ENCODE measurements at places on chromosomes 12 and 14.

DNA sequence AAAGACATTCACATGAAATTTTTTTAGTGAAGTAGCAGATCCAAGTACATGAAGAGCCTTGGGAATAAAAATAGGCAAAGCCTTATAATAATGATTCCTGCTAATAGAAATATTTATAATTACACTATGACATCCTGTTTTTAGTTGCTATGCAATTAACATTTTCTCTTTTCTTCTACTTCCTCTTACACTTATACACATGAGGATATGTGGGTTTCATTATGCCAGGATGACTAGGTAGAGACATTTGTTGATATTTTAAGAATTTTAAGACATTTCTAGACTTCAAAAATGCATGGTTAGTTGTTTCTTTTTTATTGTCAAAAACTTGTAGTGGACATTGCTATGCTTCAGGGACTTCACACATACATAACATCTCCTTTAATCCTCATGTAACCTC lies 326.8 kb downstream of the SYT1 start:
- DNase-seq: no peak

- no peak for DNase-seq
These were observed 8.4 kb upstream of the CIT start for GRCh38 chr12:119885549-119885948.

GRCh38 chr12:88998421-88998820 lies 353.9 kb downstream of the DUSP6 start:
- no peak for DNase-seq

DNA sequence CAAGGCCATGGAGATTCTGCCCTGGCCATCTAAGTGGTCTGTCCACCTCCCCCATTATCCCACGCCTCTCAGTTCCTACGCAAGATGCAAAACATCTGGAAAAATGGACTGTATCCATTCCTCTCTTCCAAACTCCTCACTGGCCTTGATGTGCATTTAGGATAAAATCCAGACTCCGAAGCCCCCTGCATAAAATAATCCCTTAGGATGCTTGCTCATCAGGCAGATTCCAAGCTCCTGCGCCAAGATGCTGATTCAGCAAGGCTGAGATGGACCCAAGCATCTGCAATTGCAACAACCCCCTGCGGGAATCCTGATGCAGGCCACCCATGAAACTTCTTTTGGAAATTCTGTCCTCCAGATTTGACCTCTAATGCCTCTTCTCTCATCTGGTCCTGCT lies 81.6 kb downstream of the SPRING1 start:
- DNase-seq: no peak

DNA sequence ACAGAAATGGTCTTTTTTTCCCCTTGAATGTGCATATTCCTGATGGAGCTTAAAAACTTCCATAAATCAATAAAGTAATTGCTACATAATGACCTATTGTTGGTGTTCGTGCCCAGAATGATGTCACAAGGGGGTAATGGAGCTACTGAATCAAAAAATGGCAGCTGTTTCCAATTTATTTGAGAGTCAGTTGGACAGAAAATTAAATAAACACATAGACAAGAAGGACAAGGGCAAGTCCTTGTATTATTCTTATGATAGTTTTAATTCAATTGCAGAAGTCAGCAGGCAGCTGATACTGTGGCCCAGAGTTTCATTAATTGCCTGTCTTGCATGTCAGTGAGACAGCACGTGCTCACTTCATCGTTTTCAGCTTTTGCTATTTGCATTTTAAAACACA lies 473.5 kb downstream of the ETNK1 start:
- no peak for DNase-seq

DNA sequence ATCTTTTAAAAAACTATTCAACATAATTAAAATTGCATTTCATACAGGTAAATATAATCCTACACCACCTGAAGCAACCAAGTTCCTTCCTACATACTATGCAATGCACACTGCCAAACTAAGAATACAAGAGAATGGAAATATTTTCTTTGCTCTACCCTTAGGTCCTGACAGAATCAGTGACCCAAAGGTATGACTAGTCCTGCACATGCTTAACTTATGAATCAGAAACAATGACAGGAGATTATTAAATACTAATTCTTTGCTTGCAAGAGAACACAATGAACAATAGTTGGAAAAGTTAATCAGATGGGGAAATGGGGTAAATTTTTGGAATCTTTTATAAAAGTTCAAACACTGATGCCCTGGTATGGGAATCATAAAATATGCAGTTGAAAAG lies 220.1 kb downstream of the SOX5 start:
- no peak for DNase-seq

GRCh38 chr12:109542014-109542413 lies 31.3 kb downstream of the MMAB start:
- DNase-seq: no peak

DNA sequence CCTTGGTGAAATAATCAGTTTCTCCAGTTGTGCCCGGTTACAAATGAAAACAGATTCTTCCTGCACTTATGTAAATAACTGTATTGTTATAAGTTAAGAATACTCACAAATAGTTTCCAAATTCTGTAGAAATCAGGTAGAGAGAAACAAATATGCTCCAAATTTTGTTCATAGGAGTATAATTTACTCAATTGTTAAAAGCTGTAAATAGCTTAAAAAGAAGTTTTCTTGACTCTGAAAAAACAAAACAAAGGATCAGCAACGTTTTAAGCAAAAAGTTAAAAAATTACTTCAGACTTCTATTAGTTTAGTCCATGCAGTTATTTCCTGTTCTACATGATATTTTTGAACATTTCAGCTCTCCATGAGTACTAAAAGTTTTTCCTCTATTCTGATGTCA lies 30.0 kb upstream of the SLC38A4 start:
- DNase-seq: no peak

DNA sequence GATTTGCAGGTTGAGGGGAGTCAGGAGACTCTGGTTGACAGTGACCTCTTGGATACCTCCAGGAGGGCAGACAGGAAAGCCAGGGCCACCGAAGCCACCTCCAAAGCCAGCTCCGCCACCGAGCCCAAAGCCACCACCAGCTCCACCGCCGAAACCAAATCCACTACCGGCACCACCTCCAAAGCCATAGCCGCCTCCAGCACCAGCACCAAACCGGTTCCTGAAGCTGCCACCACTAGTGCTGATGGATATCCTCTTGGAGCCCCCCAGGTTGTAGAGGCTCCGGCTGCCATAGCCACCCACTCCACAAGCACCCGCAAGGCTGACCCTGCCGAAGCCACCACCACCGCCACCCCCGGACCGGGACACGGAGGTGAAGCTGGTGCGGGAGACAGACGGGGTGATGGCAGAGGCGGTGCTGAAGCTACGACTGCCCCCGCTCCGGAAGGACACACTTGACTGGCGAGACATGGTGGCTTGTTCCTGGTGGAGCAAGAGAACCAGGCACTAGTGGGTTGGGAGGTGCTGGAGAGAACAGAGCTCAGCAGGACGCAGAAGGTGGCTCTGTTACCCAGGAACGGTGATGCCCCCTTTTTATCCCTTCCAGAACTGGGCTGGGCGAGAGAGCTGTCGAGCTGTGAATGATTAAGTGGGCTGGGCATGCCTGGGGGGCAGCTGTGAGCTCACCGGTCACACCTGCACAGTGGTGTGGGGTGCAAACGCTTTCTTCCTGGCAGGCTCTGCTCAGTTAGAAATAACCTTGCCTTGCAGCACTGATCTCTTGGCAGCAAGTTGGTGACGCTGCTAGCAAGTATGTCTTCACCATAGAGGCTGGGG lies at the start of gene KRT5:
Gene KRT5, minus strand, starts transcription at position 569 of the 837 bp plus-strand sequence. Its CDS starts 98 bp downstream, at position 471.
- no peak for DNase-seq

- DNase-seq: no peak
These were observed 10.0 kb downstream of the BBOF1 start for GRCh38 chr14:74029136-74029535.

DNA sequence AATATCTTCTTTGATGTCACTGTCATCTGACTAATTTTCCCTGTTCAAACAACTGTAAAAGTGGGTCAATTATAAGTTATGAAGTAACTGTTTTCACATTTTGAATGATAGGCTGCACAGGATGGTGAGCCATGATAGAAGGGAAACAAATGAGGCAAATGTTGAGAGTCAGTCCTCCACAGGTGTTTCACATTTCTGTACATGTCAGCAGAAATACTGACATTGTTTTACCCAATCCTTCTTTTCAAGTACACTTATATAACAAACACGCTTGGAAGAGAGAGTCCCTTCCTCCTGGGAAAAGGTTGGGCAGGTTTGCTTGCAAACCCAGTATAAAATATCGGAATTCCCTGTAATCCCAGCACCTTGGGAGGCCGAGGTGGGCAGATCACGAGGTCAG lies 1251.5 kb downstream of the SLC16A7 start:
- DNase-seq: no peak

DNA sequence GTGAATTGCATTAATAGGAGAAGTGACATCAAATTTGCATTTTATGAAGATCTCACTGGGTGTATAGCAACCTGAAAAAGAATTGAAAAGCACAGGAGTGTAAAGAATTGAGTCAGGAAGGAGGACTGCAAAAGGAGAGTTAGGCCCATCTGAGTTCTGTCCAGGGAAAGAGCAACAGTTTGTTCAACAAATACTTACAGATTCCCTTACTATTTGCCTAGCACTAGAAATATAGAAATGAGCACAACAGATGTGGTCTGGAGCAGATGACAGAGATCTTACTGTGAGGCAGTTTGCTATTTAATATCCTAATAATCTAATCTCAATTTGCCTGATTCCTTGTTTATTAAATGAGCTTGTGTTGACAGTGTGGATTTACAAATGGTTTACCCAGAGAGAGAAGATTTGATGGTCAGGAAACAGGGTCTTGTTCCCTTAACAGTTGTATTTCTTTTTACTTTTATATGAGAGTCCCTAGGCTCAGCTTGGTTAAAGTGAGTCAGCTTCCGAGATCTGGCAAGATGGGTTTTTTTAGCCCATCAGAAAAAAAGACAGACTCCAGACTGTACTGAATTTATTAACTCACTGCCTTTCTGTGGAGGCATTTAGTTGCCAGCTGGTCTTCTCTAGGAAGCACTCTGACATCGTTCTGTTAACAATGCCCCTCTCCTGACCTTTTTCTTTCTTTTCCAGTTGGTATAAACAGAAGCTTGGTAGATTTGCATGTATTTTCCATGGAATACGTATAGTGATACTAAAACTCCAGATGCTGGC lies 229.7 kb downstream of the TTC6 start:
- DNase-seq: no peak

DNA sequence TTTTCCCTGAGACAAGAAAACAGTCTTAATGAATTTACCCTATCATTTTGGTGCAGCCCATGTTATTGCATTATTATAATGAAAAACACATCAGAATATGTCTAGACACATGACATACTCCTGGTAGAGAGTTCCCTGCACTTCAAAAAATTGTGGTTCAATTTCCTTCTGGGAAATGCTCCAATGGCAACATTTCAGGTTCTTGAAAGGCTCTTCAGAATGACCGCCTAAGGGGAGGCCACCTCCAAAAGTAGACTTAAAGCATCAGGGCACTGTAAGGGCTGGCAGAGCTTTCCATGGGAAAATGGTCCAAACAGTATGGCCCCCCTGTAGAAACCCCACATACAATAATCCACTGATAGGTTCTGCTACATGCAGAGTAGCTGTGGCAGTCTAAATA lies 110.7 kb downstream of the SLC25A21 start:
- DNase-seq: no peak

GRCh38 chr14:96078625-96079016 lies 39.5 kb downstream of the C14orf132 start:
- no peak for DNase-seq

- no peak for DNase-seq
These were observed 9.2 kb downstream of the PRPH start for GRCh38 chr12:49304161-49304560.

DNA sequence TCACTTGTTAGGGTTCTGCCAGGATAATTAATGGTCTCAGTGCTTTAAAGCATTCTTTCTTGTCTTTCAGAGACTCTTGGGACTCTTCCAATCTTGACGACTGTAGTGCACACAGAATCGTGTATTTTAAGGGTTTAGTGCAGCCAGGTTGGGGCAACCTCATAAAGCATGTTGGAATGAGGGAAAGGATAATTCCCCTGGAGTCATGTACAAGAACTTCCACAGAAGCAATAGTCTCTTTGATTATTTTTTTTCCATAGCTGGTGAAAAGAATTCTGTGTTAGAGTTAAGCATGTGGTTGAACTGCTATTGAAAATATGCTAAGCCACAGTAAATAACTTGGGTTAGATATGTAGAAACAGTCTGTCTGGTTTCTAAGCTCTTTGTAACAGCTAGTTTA lies 246.8 kb upstream of the DAAM1 start:
- no peak for DNase-seq

GRCh38 chr14:50763382-50764007 lies 67.5 kb downstream of the NIN start:
- DNase-seq: no peak

DNA sequence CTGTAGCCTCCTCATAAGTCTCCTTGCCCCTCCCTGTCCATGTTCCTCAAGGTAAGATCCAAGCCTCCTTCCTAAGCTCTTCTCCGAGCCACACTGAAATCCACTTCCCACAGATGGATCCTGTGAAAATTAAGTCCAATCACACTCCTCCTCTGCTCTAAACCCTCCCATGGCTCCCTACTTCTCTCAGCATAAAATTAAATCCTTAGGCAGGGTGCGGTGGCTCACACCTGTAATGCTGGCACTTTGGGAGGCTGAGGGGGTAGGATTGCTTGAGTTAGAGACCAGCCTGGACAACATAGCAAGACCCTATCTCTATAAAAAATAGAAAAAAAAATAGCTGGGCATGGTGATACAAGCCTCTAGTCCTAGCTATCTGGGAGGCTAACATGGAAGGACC lies 2.3 kb downstream of the PHETA1 start:
- DNase-seq: no peak

GRCh38 chr12:57156701-57157403 lies 9.4 kb upstream of the LRP1-AS start:
- no peak for DNase-seq

- no peak for DNase-seq
These were observed 646.2 kb downstream of the VRK1 start for GRCh38 chr14:97443412-97443811.

GRCh38 chr14:51963286-51963685 lies 26.1 kb upstream of the RTRAF start:
- DNase-seq: no peak

GRCh38 chr14:56894591-56894991 lies 84.3 kb upstream of the OTX2 start:
- no peak for DNase-seq

- no peak for DNase-seq
These were observed 31.8 kb downstream of the SLC8B1 start for GRCh38 chr12:113302886-113303640.

DNA sequence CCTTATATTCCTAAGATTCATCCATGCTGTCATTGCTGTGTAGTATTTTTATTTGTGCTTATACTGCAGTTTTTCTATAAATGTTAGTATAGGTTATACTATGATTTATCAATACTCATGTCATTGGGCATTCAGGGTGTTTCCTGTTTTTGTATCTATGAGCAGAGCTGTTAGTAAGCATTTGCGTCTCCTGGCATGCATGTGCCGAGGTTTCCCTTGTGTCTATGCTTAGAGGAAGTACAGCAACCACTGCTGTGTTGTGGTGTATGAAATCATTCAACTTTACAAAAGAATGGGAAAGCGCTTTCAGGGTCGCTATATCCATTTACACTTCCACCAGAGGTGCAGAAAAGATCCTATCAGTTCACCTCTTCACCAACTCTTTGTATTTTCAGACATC lies 122.7 kb downstream of the RGS6 start:
- no peak for DNase-seq

- DNase-seq: peak; percentile 33
These were observed 601 bp downstream of the ZNF839 start for GRCh38 chr14:102320033-102320660.

GRCh38 chr14:24993631-24994030 lies 56.3 kb downstream of the STXBP6 start:
- no peak for DNase-seq

Measured in activated CD8-positive, alpha-beta memory T cell treated with anti-CD3 and anti-CD28 coated beads for 4 hours (primary cell).